HT1080 (cell line): ENCODE measurements at places on chromosomes 13 and 19.

GRCh38 chr13:34864671-34865070 lies 77.4 kb upstream of the NBEA start:
- DNase-seq, result no peak

DNA sequence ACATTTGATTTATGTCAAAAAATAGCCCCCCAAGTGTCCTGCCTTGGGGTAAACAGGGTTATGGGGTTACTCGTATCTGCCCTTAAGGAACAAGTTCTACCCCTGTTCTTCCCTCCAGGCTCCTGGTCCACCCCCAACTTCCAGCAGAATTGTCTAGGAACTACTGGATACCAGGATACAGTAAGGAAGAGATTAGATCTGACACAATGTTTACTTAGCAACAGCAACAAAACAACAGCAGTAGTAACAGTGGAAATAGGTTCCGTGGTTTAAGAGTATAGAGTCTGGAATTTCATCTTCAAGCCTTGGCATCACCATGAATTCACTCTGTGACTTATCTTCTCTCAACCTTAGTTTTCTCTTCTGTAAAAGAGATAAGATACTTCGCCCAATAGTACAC lies 1.7 kb upstream of the FAM98C start:
- peak; percentile 33 for DNase-seq

- DNase-seq, result no peak
Measured at GRCh38 chr13:113796964-113797676, 38.1 kb downstream of the TMEM255B start.

DNA sequence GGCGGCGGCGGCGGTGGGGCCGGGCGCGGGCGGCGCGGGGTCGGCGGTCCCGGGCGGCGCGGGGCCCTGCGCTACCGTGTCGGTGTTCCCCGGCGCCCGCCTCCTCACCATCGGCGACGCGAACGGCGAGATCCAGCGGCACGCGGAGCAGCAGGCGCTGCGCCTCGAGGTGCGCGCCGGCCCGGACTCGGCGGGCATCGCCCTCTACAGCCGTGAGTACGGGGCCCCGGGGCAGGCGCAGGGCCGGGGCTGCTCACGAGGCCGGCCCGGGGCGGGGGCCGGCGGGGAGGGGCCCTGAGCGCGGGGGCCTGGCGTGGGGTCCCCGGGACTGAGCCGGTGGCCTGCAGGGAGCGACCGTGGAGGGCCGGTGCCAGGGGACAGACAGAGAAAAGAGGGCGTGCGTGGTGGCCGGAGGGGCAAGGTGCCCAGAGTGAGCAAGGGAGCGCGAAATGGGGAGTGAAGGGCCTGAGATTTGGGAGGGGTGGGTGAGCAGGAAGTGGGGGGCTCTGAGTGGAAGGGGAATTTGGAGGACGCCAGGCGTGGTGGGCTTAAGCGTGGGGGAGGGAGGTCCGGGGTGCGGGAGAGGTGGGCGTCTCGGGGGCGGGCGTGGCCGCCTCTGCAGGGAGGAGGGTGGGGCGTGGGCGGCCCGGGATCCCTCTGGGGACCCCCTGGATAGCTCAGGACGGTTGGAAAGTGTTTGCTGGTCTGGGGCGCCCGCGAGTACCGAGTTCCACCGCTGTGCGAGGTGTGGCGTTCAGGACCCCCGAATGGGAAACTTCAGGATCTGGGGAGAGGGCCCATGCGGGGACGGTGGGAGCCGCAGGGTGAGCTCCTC lies 575 bp downstream of the CARM1 start:
- DNase-seq, result no peak

GRCh38 chr19:4972509-4973230 lies 3.8 kb downstream of the KDM4B start:
- peak; percentile 36 for DNase-seq

- no peak for DNase-seq
Measured at GRCh38 chr19:6233827-6234511, 45.8 kb downstream of the MLLT1 start.

- no peak for DNase-seq
Measured at GRCh38 chr19:35558400-35559280, 4.8 kb downstream of the ATP4A start.

DNA sequence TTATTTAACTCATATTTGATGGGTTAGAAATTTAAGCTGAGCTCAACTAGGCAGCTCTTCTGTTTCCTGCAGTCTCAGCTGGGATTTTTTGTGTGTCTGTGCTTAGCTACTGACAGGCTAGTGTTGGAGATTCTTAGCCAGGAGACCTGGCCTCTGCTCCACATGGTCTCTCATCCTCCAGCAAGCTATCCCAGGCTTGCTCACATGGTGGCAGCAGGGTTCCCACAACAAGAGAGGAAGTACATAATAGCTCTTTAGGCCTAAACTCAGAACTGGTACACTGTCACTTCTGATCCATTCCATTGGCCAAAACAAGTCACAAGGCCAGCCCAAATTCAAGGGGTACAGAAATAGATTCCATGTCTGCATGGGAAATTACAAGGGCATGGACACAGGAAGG lies 406.2 kb downstream of the SUCLA2 start:
- peak; percentile 47 for DNase-seq
